Activated CD8-positive, alpha-beta memory T cell treated with anti-CD3 and anti-CD28 coated beads, Interleukin-2, amount 50 U/mL, for 4 hours (primary cell): ENCODE measurements at places on chromosomes 2 and 18.

DNA sequence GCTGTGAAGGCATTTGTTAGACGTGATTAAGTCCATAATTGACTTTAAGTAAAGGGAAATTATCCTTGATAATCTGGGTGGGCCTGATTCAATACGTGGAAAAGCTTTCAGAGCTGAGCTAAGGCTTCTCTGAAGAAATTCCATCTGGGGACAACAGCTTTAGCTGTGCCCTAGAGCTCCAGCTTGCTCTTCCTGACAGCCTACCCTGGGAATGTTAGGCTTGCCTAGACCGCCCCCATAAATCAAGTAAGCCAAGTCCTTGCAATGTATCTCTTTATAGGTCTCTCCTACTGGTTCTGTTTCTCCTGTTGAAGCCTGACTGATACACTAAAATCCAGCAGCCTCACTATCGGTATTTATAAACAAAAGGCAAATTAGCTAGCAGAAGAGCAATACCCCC, 160.0 kb downstream of the STK39 start:
- no peak for DNase-seq

DNA sequence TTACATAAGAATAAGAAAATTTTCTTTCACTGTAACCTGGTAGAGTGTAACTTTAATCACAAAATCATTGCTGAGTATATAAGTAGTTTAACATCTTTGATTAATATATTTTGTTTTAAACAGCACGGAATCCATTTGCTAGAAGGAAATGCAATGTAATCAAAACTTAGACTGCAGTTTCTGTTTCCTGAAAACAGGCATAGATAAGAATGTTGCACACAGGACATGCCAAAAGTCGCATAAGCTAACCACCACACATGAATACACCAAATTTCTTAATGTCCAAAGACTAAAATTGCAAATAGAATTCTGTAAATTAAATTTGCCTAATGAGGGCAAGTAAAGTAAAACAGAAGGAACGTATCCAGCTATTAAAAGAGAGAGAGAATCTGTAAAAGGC, 51.0 kb upstream of the SERPINB2 start:
- no peak for DNase-seq

DNA sequence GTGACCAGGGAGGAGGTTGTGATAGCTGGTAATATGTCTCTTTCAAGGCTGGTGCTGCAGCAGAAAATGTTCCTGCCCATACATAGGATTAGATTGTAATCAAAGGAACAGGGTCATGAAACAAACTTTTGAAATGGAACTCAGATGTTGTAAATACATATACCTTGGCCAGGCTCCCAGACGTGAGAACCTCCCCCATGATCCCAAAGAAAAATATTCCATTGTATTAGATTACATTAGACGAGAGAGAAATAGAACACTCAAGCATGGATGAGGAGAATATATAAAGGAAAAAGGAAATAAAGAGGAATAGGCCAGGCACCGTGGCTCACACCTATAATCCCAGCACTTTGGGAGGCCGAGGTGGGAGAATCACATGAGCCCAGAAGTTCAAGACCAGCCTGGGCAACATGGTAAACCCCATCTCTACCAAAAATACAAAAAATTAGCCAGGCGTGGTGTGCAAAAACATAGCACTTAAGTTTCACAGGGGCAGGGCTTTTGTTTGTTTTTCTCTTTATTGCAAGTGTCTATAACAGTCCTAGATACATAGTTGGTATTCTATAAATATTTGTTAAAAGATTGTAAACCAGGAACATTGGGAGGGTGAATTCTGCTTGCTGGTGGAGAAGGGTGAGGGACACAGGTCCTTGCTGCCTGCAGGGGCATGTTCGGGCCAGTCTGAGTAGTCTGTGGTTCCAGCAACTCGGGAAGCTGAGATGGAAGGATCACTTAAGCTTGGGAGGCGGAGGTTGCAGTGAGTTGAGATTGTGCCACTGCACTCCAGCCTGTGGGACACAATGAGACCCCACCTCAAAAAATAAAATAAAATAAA, 52.8 kb downstream of the RPL37A start:
- DNase-seq, result no peak

DNA sequence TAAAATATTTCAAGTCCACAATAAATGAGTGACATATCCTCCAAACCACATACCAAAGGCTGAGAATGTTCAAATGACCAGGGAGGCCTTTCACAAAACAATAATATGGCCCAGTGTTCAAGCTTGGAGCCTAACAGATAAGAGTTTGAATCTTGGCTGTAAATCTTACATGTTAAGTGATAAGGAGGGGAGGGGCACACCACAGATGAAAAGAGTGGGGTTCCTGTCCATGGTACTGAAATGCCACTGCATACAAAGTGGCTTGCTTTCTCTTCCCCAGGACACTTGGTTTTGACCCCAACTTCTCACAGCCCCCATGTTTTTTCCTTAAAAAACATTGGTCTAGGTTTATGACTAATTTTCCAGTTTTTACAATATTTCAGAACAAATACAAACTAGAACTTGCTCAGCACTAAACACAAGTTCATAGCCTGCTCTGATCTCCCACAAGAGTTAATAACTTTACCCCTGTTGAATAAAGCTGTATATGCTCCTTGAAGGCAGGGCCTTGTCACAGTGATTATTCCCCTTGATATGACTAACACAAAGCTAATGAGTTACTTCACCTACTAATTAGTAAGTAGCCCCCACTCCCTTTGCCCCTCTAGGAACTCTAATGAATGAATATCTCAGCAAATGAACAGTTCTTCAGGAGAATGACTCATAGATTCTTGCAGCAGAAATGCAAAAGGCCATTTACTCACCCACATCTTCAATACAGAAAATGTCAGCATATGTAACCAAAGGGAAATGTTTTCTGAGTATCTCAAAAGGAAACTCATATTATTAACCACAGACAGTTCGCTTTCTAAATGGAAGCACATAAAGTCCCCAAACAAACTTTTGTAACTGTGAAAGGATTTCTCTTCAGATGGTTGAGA, 142.2 kb downstream of the SATB2 start:
- no peak for DNase-seq

DNA sequence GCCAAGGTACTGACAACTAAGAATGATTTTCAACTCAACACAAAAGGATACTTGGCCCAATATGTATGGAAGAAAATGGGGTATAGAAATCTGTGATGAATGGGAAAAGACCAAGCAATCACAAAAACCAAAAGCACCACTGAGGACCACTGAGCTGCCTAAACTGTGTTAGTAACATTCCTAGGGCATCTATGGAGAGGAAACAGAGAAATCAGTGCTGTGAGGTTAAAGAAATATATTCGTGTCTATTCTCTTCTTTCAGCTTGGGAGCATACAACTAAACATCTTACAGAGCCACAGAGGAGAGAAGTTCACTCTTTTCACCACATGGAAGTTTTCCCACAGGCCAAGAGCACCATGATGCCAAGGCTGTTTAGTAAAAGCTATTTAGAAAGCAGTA, 47.3 kb upstream of the CALCRL start:
- no peak for DNase-seq

- no peak for DNase-seq
These were observed 673.8 kb upstream of the SALL3 start for GRCh38 chr18:78305789-78306188.

- no peak for DNase-seq
These were observed 149.5 kb upstream of the HDAC4 start for GRCh38 chr2:239550357-239550756.

DNA sequence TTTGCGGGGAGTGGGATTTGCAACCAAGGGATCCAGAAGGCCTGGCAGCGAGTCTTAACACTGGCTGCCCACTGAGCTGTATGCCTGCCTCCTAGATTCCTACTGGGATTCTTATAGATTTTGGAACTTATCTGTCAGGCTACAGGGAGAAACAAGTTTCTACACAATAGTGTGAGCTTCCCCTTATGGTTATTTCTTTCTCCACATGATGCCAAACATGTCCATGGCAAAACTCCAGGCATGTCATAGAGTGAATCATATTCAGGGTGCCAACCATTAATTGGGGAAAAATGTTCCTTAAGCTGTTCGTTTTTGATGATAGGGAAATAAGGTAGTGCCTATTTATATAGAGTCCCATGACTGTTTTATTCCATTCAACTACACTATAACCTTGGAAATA, 1185.2 kb upstream of the CELF4 start:
- no peak for DNase-seq

- DNase-seq, result no peak
These were observed 44.7 kb upstream of the DNAH7 start for GRCh38 chr2:196113061-196113974.

DNA sequence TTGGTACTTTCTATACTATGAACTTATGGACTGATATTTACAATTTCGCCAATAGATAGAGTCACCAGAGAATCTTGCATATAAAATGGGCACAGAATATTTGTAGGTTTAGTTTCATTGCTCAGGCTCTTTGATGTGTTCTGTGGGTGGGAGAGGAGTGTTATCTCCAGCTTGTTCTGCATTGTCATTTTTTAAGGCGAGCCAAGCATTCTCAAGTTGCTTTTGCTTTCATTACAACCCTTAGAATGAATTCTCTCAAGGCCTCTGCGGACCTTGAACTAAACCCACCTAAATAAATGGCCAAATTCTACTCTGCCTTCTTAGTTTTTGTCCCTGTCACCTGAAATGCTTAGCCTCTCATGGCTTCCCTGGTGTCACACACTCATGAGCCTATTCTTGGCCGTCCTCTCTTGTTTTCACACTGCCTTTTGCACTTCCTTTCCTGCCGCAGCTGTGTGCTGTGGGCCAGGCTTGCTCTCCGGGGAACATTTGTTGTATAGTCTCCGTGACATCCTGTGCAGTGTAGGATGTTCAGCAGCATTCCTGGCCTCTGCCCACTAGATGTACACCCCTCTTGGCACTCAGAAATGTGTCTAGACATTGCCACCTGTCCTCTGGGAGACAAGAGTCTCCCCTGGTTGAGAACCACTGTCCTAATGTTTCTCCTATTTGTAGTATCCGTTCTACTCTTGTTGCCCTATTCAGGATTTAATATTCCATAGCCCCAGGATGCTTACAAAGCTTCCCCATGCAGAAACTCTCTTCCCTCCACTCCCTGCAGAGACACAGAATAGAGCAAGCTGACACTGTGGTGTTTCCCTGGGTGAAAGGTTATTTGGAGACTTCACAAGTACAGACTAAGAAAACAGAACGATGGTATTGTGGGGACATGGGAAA, 255.6 kb downstream of the PTPRM start:
- DNase-seq, result no peak

DNA sequence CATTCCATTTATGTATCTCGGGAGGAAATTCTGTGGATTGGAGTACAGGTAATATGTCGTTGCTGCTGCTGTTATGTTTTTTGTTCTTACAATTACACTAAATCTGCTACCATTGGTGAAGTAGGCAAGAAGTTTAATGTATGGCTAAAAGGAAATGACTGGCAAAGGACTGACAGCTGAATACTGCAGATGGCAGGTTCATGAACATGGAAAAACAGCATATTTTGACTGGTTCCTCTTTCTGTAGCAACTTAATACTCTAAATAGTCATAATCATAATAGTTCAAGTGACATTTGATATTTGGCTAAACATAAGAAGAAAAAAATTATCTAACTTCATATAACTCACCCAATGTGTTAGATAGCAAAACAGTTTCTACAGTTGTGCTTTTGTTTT, 84.5 kb upstream of the PGAP1 start:
- DNase-seq, result no peak

DNA sequence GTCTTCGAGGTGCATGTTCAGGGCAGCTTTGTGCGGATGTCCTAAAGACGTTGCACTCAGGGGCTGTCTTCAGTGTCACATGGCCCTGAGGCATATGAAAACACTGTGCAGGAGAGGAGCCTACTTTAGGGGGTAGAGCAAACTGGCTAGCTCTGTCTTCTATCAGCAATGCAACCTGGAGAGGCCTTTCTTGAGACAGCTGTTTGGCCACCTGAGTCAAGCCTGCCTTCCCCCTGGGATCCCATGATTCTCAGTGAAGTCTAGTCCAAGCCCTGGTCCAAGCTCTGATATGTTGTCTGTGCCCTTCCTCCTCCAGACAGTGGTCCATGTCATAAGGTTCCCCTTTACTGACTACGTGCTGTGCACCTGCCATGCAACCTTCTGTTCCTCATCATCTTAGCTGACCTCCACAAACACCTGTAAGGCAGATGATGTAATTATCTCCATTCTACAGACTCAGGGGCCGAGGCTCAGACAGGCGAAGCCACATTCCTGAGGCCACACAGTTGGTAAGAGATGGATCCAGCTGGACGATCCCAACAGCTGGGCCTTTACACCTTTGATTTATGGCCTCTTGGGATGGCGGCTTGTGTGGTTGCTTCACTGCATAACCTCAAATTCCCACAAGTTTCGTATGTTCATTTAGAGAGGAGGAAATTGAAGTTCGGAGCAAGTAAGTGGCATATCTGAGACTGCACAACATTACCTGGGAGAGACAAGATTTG, 109.9 kb downstream of the COPS8 start:
- no peak for DNase-seq

GRCh38 chr2:3666613-3666975, 8.6 kb downstream of the ALLC start:
- no peak for DNase-seq

GRCh38 chr2:125837128-125837527, 818.8 kb upstream of the GYPC start:
- no peak for DNase-seq

- no peak for DNase-seq
These were observed 18.6 kb downstream of the THNSL2 start for GRCh38 chr2:88188748-88189147.

- DNase-seq, result no peak
These were observed 31.5 kb upstream of the RASGRP3 start for GRCh38 chr2:33444967-33445366.

- no peak for DNase-seq
These were observed 343.2 kb downstream of the ALK start for GRCh38 chr2:29578084-29578598.

DNA sequence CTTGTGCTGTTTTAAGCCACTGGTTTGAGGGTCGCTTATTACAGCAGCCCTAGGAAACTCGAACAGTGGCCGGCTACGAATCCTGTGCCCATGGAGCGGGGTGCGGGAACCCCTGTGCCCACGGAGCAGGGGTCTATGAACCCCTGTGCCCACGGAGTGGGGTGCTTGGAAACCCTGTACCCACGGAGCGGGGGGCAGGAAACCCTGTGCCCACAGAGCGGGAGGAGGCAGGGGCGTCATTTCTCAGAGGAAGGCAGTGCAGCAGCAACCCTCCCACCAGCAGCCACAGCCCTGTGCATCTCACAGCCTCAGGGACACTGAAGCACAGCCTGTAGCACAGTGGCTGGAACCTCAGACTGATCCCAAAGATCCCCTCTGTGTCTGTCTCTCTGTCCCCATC, 34.2 kb upstream of the GPC1 start:
- DNase-seq, result no peak

GRCh38 chr2:43311276-43311675, 84.9 kb upstream of the ZFP36L2 start:
- no peak for DNase-seq

DNA sequence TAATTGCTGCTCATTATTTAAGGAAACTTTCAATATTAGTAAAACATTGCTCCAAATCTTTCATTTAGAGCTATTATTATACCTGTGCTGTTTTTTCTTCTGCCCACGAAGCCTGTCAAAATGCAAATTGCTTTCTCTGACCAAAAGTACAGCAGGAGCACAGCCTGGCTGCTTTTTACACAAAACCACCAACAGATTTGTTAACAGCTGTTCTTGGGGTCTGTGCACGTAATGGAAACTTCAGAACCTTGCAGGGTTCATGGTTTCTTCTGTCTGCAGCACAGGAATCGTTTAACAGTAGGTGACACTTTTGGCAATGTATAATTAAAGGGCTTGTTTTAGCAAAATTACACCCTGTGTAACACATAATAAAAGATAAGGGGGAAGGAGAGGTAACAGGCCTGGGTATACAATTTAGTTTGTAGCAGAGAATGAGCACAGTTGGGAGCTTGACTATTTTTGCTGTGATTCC, 447.3 kb downstream of the KCNJ3 start:
- no peak for DNase-seq

- DNase-seq, result no peak
These were observed 175.5 kb downstream of the CAMKMT start for GRCh38 chr2:44537264-44537663.
